ENCODE measurements at places on chromosomes 7 and 10.
A peak's percentile ranks its signal among the peaks of the same experiment; 100 is the strongest.

- DNase-seq = no peak
These were observed 108.5 kb upstream of the ANLN start for GRCh38 chr7:36280840-36281812.

DNA sequence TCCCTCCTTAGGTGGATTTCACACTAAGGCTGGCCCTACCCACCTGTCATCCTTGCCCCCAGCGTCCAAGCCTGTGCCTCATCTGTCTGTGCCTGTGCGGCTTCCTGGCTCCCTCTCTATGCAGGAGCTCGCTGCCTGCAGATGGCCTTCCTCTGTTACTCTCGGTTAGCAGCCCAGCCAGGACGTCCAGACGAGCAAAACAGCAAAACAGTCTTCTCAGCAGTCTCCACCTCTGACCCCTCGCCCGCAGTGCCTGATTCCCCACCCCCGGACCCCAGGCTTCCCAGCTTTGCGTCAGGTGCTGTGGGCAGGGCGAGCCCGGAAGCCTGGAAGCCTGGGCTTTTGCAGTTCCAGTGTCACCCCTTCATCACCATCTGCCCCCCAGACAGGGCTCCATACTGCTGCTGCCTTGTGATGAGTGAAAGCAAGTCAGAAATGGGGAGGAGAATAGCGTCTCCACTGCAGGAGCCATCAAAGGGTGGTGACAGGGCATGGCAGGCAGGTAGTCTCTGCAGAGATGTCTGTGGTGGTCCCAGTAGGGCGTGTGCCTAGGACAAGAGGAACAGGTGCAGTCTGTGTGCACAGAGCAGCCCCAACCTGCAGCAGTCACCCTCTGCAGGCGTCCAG, 88.5 kb downstream of the ADCY1 start:
- no peak for DNase-seq

DNA sequence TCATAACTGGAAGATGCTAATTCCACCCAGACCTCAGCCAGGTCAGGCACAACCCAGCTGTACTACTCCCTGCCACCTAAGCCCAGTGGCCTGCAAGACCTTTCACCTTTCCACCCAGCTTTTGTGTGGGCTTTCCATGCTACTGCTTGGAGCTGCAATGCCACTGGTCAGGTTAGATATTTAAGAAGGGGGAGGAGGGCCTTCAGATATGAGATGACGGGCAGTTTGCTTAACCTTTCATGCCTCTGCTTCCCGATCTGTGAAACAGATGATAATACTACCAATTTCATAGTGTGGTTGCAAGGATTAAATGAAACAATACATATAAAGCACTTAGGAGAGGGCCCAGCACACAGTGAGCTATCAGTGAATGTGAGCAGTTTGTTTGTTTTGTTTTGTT, 20.9 kb downstream of the STOX1 start:
- no peak for DNase-seq

DNA sequence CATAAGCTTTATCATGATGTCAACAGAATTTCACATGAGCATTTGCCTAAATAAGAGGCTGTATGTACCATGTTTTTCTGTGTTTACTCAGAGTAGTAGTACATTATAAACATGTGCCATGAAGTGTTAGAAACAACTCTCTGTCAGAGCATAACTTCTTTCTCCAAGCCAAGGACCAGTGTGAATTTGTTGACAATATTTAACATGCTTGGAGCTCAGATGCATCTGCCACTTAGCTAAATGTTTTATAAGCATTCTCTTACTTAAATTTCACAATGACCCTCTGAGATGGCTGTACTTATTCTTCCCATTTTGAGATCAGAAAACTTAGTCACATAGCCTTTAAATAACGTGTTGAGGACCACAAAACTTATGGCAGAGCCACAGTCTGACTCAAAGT, 105.0 kb downstream of the SEMA3D start:
- no peak for DNase-seq

DNA sequence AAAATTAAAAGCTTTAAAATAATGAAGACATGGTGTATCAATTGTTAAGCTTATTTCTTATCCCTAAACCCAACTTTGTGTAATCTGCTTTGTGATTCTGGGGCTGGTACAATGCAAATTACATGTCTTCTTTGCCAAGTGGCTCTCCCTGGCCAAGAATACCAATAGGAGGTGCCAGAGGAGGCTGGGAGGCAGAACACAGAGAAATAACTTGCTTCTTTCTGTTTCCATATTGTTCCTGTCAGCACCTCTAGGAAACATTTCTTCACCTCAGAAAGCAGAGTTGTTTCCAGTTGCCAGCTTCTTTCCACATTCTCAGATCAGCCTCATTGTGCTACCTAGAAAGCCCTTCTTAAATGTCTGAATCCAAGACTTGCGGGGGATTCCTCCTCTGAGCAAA, 174.4 kb downstream of the MDFIC start:
- DNase-seq = no peak

DNA sequence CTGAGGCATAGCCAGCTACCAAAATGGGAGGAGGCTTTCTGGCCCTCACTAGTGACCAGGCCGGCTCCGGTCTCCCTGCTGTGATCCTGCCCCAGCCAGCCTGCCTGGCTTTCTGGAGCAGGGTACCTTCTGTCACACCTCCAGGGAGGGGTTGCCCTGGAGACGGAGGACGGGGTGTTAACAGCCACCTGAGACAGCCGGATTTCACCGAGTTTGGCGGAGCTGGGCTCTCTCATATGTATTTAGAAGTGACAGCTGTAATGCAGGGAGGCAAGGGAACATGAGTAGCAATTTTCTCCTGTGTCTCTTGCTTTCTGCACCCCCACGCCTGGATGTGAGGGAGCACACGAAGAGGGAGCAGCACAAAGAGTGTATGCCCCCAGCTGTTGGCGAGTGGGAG, 473.3 kb downstream of the PLXNA4 start:
- DNase-seq = no peak

- DNase-seq = no peak
These were observed 91.5 kb upstream of the PDE1C start for GRCh38 chr7:32161708-32162107.

DNA sequence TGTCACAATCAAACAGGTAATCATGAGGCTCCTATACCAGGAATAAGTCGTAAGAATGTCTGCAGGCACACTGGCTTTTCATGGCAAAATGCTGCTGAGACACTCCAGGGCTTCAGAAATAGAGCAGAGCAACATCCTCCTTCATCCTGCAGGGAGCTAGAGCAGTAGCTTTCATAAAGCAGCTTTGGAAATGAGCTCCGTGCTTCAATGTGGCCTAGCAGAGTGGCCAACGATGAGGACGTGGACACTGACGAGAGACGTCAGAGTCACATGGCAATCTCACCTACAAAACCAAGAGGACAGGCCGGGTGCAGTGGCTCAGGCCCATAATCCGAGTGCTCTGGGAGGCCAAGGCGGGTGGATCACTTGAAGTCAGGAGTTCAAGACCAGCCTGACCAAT, 9.8 kb downstream of the COBL start:
- DNase-seq = no peak

DNA sequence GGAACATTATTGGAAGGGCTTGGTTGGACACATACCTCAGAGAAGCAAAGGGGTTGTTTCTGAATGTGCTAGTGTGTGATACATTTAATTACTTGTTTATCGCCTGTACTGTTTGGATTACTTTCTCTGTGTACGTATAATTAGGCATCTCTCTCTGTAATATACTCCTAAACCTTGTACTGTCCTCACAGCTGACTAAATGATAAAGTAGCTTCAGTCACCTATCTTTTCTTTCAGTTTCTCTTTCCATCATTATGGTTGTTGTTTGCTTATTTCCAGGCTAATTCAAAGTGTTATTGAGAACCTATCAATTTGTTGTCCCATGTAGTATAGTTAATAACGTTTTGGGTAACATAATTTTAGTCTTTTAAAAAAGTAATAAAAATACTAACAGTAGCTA, 34.0 kb downstream of the MXI1 start:
- no peak for DNase-seq

- no peak for DNase-seq
These were observed 1.8 kb downstream of the PSMG3 start for GRCh38 chr7:1567896-1568510.

DNA sequence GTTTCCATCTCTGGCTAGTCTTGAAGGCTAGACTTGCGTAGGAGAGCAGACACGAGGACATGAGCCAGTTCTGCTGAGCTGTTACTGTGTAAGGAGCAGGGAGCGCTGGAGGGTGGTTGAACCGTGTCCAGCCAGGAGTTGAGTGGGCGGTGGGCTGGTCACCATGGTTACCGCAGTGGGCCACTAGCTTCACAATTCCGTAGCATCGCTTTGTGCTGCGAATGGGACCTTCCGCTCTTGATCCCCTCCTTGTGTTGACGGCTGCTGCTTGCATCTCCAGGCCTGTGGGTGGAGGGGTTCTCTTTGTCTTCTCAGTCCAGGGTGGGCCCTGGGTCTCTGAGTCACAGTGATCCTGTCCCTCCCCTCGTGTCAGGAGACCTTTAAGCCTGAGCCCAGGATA, 49.4 kb upstream of the OCM start:
- no peak for DNase-seq

GRCh38 chr7:42100156-42100508, 136.9 kb downstream of the GLI3 start:
- DNase-seq = no peak

GRCh38 chr7:166338-167060, 25.9 kb upstream of the FAM20C start:
- no peak for DNase-seq

DNA sequence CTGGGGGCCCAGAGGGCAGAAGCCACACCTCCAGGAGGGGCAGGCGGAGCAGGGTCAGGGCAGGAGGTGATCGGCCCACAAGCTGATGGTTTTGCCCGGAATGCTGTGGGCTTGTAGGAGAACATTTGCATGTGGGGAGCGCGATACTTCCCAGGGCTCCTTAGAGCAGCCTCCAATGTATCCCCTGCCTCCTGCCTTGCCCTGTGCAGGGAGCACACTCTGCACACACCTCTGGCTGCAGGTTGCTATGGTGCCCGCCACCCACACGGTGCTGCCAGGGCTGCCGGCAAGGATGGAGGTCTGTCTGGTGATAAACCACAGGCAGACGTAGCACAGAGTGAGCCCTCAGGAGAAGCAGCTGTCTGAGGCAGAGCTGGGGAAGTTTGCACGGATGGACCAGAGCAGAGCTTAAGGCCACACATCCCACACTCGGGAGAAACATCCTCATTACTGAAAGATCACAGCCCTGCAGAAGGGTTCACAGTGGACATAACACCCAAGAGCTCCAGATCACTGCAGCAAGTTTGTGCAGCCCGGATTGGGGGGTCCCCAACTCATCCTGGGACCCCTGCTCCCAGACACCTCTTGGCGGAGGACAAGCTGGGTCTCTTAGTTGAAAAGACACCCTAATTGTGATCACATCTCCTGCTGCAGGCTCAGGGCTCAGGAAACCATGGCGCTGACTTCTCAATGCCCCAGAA, 41.8 kb downstream of the VIPR2 start:
- no peak for DNase-seq

DNA sequence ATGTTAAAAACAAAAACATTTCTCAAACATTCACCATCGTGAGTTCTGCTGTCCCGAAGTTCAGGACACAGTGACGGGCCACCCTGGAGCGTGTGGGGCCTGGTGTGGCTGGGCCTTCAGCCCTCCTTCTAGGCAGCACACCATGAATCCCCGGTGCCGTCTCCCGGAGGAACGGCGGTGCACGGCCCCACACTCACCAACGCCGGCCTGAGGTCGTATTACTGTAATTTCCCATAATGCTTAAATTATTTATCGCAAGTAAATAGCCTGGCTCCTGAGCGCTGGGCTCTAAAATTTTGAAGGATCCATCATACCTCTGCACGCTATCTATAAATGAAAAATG, 1.4 kb downstream of the STK32C start:
- DNase-seq = no peak

- DNase-seq = no peak
These were observed 63.2 kb downstream of the DGKB start for GRCh38 chr7:14839307-14839706.

DNA sequence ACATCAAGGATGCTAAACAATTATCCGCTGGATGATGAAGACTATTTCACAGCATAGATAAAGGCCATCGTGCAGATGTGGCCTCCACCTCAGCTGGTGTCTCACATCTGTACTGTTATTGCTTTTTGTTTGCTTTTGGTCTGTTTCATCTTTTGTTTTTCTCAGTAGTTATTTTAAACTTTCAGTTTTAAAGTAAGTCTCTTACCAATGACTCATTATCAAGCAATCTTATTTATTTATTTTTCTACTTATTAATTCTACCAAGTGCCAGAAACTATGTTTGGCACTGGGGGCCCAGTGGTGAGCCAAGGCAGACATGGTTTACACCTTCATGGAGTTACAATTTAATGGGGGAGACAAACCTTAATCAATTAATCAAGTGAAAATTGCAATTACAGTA, 250.9 kb upstream of the TMEM72 start:
- DNase-seq = no peak

DNA sequence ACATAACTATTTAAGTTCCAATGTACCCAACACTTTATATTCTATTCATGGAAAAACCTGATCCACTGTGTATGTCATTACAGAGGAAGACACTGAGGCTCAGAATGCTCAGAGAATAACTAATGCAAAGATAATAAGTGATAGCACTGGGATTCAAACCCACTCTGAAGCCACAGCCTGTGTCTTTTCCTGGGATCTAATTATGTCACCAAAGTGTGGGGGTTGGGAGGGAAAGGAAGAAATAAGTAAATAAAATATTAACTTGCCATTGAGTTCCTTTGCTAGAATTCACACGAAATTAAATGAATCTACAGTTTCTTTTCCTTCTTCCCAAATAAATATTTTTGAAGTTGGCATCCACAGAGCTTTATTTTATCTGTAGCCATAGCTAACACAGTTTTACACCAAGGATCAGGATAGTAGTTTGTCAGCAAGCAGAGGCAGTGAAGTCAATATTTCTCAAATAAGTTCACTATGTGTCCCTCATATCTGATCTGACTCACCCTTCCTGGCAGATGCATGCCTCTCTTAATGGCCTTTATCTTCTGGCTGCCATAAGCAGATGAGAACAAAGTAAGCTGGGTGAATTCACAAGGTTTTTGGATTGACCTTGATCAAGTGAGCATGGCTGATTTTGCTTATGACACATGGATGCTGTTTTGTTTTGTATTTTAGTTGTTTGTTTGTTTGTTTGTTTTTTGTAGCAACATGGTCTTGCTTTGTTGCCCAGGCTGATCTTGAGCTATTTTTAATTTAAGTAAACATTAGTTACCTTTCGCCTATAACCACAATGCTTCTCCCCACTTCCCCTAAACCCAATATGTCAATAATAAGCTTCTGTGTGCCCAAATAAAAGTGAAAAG, 6.3 kb downstream of the RAPGEF5 start:
- DNase-seq = peak; percentile 90

GRCh38 chr7:135683609-135684008, 21.3 kb downstream of the STMP1 start:
- DNase-seq = no peak

- no peak for DNase-seq
These were observed at the start of gene NOBOX for GRCh38 chr7:144403649-144404061. Gene NOBOX, minus strand, starts transcription at chr7:144403693.

DNA sequence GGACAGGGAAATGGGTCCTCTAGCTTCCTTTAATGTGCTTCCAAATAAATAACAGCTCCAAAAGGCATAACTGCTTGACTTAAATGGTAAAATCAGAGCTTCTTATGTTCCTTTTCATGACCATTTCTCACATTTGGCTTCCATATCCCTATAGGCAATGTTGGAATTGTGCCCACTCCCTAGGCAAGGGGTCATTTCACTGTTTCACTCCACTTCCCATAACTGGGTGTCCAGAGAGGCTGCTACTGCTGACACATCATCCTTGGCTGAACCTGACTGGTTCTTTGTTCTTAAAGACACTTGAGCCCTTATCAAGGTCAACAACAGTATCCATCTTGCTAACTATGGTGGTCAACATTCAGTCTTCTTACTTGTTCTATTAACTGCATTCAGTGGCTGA, 37.1 kb downstream of the PRTFDC1 start:
- no peak for DNase-seq

GRCh38 chr10:4344492-4344994, 481.5 kb upstream of the AKR1E2 start:
- no peak for DNase-seq

GRCh38 chr10:61335359-61335758, 117.8 kb downstream of the TMEM26 start:
- DNase-seq = no peak

All from HepG2 (cell line).